ENCODE measurements at places on chromosomes 13 and 19.

GRCh38 chr19:49916839-49917733, 11.9 kb upstream of the ATF5 start:
- DNase-seq, result no peak

GRCh38 chr13:48778610-48779009, 124.9 kb downstream of the CYSLTR2 start:
- DNase-seq, result no peak

- DNase-seq, result no peak
These were observed 241.3 kb upstream of the IRS2 start for GRCh38 chr13:110027470-110028240.

- no peak for DNase-seq
These were observed 23.0 kb downstream of the TUBA3C start for GRCh38 chr13:19158526-19159174.

- no peak for DNase-seq
These were observed 172.2 kb downstream of the OLFM4 start for GRCh38 chr13:53200498-53201453.

DNA sequence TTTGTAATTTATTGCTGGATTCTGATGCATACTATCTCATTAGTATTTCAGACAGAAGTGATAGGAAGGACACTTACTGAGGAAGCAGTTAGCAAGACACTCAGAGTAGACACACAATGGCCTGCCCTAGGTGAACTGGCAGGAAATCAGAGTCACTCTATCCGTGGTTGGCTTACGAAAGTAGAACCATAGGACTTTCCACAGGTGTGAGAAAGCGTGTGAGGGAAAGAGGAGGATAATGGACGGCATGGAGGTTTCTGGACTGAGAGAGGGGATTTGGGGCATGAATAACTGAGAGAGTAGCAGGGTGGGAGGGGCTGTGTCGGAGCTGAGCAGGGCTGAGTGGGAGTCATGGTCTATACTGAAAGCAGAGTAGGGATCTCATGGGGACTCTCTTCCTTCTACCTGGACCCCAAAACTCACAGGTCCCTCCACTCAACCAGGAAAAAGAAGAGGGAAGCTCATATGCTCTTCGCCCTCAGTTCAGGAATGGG, 18.7 kb upstream of the EID2 start:
- DNase-seq, result no peak

GRCh38 chr13:112968910-112969691, at the start of gene MCF2L:
TSS of gene MCF2L (plus strand) at chr13:112969214. CDS start at chr13:112969380, 166 bp downstream.
- peak; percentile 43 for DNase-seq

DNA sequence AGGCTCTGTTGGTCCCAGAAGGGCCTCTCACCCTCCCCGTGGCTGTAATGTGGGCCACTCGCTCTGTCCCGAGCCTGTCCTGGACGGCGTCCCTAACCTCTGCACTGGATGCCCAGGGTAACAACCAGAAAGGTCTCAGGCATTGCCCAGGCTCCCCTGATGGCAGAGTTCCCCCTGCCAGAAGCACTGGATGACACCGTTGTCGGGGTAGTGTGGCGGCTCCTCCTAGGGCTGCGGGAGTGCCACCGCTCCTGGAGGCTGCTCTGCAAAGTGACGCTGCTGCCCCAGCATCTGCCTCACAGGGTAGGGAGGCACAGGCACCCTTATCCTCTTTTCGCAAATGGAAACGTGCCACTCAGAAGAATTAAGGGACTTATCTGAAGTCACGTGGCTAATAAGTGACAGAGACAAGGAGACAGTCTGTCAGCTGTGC, 32.0 kb downstream of the MPHOSPH8 start:
- DNase-seq, result no peak

GRCh38 chr13:34459856-34460255, 482.2 kb upstream of the NBEA start:
- no peak for DNase-seq

GRCh38 chr19:14405380-14405757, 13.8 kb downstream of the DDX39A start:
- no peak for DNase-seq

DNA sequence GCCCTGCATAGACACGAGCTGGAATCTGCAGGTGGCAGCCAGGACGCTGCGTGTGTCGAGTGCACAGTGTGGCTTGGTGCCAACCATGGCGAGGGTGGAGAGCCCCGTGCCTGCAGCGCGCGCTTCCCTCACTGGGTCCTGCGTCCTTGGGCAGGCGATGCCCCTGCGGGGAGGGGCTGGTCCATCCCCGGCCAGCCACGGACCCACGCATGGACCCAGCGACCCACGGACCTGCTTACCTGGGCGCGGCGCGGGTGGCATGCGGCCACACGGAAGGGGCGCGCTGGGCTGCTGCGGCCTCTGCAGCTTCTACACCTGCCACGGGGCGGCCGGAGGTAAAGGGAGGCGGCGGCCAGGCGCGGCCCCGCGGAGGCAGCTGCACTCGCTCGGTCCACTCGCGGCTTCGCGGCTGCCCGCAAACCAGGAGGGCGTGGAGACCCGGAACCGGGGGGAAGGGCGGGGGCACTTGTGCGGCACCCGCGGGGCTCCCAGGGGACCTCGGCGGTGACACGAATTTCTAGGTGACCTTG, 569 bp upstream of the MCF2L start:
- peak; percentile 36 for DNase-seq

DNA sequence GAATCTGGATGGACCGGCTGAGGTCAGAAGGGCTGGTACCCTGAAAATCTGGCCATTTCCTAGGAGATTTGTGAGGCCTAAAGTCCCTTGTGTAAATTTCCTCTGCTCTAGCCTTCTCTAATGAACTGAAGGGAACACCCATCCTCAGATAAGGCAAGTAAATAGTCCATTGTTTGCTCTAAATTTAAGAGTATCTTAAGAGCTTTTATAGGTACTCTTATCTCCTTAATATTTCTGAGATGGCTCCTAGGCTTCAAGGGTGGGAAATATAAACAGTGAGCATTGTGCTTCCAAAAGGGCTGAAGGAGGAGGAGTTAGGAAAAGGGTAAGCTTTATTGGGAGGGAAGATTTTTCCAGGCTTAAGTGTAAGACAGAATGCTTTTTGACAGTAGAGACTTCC, 148.7 kb upstream of the EDNRB start:
- DNase-seq, result no peak

DNA sequence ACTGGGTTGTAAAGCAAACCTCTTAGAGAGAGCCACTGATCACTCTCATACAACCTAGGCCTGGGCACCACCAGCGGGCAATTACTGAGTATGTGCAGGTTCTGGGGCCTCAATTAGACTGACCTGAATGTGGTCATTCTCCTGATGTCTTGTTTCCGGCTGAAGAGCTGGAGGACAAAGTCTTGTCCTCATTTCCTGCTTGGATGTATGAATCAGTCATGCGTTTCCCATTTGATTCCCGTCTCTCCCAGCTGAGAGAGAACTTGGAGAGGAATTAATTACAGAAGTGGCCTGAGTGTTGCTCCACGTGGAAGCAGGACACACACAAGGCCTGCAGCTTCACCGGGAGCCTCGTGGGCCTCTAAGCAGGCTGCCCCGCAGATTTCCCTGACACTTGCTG, 799.3 kb upstream of the ARGLU1 start:
- no peak for DNase-seq

DNA sequence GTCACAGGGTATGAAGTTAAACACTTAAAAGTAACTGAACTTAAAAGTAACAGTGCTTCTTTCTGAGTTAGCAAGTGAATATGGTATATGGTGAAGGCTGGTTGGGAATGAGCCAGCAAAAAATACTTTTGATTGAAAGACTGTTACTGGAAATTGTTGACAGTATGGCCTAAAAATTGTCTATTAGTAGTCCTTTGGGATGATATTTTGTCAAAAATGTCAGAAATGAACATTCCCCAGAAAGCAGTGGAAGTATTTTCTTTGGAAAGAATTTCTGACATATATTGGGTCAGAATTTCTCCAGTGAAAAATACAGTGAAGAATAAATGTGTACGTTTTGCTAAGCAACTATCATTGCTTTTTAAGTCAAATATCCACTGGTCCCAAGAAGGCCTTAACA, 860.5 kb downstream of the PCDH9 start:
- DNase-seq, result no peak

- DNase-seq, result no peak
These were observed 136.8 kb downstream of the DCLK1 start for GRCh38 chr13:35994131-35994966.

DNA sequence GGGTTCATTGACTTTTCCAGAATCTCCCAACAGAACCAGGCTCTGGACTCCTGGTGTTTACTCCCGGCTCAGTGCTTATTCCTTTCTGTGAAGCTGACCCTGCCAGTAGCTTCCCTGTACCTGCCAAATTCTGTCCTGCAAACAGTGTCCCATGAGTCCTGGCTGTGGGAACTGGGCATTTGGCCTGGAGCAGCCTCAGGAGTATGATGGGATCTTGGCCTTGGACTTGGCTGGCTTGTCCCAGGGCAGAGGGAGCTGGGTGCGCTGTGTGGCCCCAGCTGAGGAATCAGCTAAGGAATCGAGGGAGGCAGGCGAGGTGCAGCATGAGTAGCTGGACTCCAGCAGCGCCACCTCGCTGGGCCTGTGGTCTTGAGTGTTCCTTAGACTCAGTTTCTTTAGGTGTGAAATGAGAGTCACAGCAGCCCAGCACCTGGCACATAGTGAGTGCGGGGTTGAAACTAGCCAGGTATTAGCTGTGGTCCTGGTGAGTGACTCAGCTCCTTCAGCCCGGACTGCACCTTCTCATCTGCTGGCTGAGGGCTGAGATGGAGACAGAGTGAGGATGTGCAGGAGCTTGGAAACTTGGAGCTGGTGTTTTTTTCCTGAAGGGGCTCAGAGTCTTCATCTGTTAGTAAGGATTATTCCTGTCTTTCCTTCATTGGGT, 10.4 kb downstream of the CLASRP start:
- DNase-seq, result no peak
